ENCODE measurements at places on chromosomes 3 and 15.

DNA sequence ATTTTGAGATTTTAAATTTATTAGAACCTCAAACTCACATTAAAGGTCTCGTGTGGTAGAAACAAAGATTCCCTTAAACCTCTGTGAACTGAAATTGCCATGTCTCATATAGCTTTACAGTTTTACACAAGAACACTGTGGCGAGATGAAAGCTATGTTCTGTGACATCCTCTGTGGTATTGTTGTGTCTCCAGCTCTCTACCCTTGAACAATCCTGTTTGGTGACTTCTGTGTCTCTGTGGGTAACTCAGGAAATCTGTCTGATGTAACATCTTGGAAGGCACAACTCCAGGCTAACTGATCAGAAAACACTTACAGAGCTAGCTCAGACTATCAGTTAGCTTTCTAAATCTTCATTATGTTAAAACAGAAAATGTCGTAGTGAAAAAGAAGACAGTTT is 318.8 kb upstream of the GBE1 start:
- DNase-seq, result no peak

DNA sequence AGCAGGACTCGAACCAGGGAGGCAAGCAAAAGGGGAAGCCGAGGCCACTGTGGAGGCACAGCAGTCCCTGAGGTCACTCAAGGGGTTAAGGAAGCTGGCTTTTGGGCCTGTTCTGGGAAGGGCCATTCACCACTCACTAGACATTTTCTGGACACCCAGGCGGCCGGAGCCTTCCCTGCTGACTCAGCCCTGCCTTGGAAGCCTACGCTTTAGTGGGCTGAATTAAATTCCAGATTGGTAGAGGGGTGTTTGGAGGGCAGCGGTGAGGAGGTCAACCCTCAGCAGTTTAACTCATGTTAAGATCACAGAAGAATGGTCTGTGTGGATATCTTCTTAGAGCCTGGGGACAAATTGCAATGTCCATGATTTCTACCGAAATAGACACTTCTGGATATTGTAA is 152.8 kb downstream of the GABRG3 start:
- no peak for DNase-seq

GRCh38 chr3:14360123-14360881 is 42.1 kb upstream of the SLC6A6 start:
- no peak for DNase-seq

- no peak for DNase-seq
Observed at GRCh38 chr15:98976500-98976899, 31.1 kb downstream of the PGPEP1L start.

GRCh38 chr3:2268779-2269178 is 170.1 kb downstream of the CNTN4 start:
- no peak for DNase-seq

- no peak for DNase-seq
Observed at GRCh38 chr3:23865595-23866396, 51.0 kb downstream of the NKIRAS1 start.

- DNase-seq, result no peak
Observed at GRCh38 chr3:156303001-156303707, 182.8 kb downstream of the KCNAB1 start.

Data from activated CD4-positive, CD25-positive, alpha-beta regulatory T cell (primary cell).